ENCODE measurements at places on chromosomes 16 and 17.

DNA sequence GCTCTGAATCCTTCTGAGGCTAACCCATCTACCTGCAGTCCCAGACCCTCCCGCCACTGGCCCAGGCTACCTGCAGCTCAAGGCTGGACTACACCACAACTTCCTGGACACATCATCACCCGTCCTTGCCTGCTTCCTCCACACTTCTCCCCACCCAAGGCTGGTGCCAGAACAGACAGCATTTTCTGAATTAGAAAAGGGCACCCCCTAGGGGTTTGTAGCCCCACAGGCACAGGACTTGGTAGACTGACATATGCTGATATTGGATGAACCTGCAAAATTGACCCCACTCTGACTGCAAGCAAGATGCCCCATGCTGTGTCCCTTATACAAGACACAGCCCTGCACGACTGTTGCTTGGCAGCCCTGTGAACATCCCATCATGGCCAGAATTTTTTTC, 271.5 kb upstream of the C16orf82 start:
- DNase-seq = no peak

DNA sequence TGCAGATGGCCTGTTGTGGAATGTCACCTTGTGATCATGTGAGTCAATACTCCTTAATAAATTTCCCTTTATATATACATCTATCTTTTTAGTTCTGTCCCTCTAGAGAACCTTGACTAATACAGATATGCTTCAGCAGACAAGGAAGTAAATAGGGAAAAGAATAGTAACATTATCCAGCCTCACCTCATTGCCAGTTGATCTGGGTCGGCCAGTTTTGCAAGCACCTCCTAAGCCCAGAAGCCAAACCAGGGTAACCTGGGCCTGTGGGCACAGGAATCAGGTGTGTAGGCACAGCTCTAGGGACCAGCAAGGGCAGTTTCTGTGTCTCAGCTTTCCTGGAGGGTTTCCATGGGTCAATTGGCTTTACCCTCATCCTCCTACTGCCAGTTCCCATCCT, 11.9 kb upstream of the CCL17 start:
- DNase-seq = no peak

- DNase-seq = no peak
These were observed 52.5 kb upstream of the MNT start for GRCh38 chr17:2453325-2453724.

DNA sequence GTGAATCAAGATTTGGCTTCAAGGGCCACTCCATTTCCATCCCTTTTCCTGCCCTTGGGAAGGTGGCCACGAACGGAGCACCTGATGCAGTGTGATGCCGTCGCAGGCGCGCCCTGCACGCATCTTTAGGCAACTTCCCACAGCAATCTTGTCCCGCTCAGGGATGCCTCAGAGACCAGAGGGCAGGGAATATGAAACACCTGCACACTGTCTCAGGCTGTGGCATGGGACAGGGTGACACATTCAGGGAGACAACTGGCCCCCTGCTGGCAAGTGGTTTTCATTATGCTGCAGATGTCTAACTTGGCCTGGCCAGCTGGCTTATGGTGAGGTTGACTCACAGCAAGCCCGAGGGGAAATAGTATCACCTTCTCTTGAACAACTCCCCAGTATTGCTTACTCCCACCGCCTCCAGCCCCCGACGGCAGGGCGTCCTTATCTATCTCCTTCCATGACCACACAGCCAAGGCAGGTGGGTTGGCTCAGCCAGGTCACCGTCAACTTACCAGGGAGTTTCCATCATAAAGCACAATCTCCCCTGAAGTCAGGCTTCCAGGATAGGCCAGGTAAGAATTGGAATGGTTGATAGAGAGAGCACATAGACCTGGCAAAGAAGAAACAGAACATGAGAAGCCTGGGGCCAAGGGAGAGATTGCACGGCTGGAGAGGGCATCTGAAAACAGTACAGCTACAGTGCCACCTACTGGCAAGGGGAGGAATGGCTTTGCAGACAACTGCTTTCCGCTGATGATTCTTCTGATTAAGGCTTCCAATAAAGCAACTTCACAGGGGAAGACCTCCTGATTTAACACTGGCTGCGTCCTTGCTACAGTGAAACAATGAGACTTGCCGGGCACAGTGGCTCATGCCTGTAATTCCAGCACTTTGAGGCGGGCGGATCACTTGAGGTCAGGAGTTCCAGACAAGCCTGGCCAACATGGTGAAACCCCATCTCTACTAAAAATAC, 21.1 kb downstream of the WIPI1 start:
- DNase-seq = peak; percentile 79

DNA sequence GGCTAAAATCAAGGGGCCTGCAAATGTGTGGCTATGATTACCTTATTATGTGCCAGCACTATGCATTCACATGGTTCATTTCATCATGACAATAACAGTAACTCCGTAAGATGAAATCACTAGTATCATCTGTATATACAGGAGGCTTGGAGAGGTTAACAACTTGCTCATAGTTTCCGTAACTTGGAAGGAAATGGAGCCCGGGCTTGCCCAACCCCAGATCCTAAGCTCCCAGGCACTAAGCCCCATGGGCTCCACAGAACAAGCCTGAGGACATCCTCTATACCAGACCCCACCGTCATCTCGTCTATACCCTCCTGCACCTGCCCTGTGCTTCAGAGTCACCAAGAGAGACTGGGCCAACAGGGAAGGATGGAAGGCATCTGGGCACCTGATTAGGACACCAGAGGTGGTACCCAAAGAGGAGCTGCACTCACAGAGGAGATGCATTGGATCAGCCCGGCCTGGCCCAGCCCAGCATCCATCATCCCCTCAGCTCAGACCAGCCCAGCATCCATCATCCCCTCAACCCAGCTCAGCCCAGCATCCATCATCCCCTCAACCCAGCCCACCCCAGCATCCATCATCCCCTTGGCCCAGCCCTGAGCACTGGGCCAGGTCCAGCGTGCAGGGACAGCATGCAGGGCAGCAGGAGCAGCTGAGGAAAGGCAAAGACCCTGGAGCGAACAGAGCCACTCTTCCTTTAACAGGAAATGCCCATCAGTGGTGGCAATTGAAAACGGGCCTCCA, 28.5 kb downstream of the NSMCE1 start:
- peak; percentile 58 for DNase-seq

- DNase-seq = no peak
These were observed 17.0 kb downstream of the MPO start for GRCh38 chr17:58263773-58264172.

DNA sequence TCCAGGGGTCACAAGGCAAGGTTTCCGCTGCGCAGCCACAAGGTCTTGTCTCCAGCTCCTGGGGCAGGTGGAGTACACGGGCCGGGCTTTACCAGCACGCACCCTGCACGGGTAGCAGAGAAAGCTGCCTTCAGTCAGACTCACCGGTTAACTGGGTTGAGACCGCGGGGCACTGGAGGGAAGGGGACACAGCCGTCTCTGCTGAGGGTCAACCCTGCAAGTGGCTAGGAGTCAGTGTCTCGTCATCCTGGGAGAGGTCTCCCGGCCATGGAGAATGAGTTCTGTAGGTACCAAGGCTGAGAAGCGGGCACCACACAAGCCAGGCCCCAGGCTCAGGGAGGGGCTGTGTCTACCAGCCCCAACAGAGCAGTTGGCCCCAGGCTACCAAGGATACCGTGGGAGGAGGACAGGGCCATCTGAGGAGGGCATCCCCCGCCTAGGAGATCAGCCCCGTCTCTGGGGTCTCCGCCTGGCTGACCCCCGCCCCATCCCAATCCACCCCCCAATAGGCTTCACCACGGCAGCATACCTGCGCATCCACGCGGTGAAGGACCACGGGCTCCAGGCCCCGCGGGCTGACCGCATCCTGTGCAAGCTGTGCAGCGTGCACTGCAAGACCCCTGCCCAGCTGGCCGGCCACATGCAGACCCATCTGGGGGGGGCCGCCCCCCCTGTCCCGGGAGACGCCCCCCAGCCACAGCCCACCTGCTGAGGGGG, 2.8 kb upstream of the PRRT2 start:
- DNase-seq = peak; percentile 75

- peak; percentile 93 for DNase-seq
These were observed 13.8 kb downstream of the C17orf50 start for GRCh38 chr17:35774499-35774898.

DNA sequence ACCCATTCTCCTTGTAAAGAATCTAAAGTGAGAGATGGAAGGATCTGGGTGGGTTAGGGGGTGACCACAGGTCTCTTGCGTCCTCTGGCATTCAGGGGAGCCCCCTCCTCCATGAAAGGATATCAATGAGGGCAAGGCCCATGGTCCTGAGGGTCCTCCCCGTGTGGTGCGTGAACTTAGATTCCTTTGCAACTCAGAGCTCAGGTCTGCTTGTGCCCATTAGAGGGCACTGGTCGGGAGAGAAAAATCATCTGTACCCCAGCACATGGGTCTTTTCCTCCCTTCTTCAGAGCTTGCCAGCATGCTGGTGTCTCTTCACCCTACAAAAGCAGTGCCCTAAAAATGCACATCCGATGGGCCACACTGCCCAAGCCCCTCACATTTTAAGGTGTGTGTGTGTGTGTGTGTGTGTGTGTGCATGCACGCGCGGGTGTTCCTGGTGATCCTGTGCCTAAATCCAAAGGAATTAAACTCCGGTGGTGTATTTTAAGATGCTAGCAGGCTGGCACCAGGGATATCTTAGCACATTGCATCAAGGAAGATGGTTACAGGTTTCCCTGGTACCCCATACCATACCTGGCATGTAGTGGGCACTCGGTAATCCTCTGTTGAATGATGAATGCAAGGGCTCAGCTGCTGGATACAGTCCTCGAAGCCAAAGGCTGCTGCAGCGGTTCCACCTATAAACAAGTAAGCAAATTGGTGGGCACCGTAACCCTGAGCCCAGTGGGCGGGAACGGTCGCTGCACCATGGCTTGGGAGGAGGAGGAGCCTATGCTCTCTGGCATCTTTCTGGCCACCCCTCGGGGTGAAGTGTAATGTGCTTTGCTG, 4.7 kb downstream of the C1QTNF1 start:
- peak; percentile 66 for DNase-seq

- DNase-seq = no peak
These were observed 8.7 kb upstream of the CPD start for GRCh38 chr17:30369995-30370394.

DNA sequence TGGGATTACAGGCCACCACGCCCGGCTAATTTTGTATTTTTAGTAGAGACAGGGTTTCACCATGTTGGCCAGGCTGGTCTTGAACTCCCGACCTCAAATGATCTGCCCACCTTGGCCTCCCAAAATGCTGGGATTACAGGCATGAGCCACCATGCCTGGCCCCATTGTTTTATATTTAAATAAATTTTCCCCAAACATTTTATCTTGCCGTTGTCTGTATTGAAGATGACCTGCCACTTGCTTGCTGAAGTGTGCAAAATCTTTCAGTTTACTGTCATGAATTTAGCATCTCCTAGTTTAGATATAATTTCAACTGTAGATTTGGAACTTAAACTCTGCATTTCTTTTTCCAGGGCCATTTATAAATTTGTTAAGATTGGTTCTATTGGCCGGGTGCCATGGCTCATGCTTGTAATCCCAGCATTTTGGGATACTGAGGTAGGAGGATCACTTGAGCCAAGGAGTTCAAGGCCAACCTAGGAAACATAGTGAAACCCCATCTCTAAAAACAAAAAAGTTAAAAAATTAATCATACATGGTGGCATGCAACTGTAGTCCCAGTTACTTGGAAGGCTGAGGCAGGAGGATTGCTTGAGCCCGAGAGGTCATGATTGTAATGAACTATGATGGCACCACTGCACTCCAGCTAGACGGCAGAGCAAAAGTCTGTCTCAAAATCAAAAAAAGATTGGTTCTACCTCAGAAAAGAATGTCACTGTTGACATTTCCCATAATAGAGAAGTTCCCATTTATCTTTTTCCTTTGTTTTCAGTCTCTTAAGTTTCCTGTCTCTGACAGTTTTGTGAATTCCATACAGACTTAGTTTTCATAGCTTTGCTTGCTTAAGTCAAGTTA, 84.4 kb downstream of the VMP1 start:
- no peak for DNase-seq

DNA sequence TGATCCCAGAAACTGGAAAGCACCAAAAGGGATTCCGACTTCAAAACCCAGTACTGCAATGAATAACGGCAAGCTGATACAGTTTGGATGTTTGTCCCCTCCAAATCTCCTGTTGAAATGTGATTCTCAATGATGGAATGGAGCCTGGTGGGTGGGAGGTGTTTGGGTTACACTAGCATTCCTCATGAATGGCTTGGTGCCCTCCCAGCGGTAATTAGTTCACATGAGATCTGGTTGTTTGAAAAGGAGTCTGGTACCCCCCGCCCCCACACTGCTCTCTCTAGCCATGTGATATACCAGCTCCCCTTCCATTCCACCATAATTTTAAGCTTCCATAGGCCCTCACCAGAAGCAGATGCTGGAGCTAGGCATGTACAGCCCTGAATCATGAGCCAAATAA, 40.1 kb downstream of the RANBP10 start:
- no peak for DNase-seq

- DNase-seq = no peak
These were observed 18.5 kb upstream of the TERF2 start for GRCh38 chr16:69404275-69404805.

- peak; percentile 69 for DNase-seq
These were observed 53.7 kb downstream of the SNX20 start for GRCh38 chr16:50627419-50627818.

DNA sequence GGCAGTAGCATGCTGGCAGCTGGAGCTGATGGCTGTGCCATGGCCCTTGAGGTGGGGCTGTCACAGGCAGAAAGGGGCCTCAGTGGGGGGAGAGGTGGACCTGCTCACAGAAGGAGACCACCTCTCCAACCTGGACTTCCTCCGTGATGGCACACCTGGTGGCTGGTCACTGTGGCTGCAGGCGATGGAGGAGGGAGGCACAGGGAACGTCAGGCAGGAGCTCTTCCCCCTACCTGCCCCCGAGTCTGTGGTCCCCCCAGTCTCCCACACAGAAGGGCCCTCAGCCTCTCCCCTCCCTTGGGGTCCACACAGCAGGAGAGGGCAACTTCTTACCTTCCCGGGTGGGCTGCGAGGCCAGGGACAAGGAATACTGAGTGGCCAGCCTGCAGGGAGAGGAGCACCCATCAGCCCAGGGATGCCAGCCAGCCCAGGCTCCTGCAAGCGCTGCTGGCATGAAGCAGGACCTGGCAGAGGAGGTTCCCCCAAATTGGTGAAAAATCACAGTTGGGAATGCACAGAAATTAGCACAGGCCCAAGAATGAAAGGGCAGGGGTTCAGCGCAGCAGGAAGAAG, 96.5 kb downstream of the GOSR1 start:
- no peak for DNase-seq

GRCh38 chr16:73916829-73917594, 379.6 kb upstream of the PSMD7 start:
- no peak for DNase-seq

- peak; percentile 49 for DNase-seq
These were observed 47.9 kb downstream of the WDR59 start for GRCh38 chr16:74936902-74937560.

- DNase-seq = no peak
These were observed 15.3 kb downstream of the SGCA start for GRCh38 chr17:50181144-50181543.

DNA sequence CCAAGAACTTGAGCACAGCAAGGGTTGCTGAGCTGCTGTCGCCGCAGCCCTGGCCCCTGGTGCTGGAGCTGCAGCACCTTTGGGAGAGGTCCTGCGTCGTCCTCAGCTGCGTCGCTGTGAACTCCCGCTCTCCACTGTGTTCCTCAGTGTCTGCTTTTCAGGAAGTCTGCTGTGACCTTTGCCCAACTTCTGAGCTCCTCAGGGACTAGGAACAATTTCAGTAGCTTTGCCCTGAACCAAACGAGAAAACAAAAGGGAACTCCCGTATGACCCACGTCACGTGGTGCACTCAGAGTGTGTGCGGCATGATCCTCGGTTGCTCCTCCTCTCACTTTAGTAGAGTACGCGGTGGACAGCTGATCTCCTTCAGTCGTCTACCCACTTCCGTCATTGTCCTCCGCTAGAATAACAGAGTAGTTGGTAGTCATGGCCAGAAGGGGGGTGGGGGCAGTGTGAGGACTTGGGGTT, 44.2 kb downstream of the WDR45B start:
- DNase-seq = peak; percentile 83

All from tibial artery (tissue), 4 donors.